Mesothelial cell of epicardium (in vitro differentiated cells): ENCODE measurements at places on chromosomes 4 and X.

DNA sequence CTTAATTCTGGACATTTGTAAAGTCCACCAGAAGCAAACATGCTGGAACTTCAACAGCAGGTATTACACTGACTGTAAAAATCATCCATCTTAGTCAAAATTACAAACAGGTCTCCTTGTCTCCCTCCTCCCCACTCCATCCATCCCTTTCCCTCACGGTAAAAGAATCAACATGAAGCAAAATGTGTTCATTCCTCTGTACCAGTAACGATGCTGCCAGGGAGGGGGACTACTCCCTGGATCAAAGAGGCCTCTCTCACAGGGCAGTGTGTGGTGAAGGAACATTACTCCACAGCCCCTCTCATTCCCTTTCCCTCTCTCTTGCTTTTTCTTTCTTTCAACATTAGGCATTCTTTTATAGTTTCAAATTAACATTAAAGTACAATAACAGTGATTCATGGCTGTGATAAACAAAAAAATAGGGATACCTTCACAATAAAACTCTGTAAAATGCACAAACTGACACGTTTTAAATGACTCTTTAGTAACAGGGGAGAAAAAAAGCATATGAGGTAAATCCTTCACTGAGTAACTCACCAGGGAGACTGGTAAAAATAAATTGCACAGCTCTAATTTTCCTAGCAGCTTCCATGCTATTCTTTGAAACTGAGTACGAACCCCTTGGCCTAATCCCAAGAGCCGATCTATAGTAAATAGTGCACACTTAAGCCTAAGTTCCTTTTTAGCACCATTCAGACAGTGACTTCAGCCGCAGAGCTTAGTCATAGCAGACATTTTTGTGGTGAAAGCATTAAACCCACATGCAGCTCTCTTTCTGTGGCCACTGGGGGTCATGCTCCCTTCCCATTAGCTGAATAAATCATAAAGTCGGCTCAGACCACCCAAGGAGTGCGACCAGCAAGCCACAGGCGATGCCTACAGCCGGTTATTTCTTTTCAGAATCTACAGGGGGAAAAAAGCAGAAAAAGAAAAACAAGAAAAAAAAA is 215.6 kb upstream of the GYPA start:
- peak; percentile 45 for DNase-seq

GRCh38 chr4:163110442-163110841 is 56.2 kb downstream of the NAF1 start:
- no peak for DNase-seq

DNA sequence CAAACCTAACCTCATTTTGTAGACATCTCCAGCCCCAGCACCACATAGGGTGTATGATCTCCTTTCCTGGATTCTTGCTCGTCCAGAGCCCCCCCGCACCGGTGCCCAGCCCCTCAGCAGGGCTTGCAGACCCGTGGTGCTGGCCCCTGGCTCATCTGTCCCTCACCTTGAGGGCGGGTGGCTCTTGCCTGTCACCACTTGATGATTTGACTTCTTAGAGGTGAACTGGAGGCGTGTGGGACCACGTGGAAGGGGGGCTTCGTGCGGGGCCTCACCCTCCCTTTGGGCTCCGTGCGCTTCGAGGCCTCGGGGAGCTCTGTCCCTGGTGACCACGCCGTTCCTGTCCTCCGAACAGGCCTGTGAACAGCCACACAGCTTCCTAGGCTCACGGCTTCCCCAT is 15.5 kb downstream of the UVSSA start:
- DNase-seq, result no peak

GRCh38 chr4:36313703-36314102 is 32.3 kb downstream of the DTHD1 start:
- no peak for DNase-seq

DNA sequence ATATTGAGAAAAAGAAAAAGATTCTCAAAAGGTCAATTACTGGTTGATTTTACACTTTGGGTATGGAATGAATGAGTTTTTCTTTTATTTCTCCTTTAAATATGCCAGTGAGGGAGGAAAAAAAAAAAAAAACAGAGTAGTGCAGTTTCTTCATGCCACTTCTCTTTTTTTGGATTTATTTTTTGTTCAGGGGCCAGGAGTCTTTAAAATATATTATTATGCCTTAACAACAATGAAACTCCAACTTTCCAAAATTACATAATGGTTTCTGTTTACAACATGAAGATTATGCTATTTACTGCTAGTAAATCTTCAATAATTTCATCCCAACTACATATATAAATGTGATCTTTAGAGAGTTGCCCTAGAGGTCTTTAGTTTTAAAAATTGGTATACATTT is 31.9 kb downstream of the DTHD1 start:
- no peak for DNase-seq

GRCh38 chr4:69830192-69830559 is 29.8 kb downstream of the SULT1E1 start:
- no peak for DNase-seq

DNA sequence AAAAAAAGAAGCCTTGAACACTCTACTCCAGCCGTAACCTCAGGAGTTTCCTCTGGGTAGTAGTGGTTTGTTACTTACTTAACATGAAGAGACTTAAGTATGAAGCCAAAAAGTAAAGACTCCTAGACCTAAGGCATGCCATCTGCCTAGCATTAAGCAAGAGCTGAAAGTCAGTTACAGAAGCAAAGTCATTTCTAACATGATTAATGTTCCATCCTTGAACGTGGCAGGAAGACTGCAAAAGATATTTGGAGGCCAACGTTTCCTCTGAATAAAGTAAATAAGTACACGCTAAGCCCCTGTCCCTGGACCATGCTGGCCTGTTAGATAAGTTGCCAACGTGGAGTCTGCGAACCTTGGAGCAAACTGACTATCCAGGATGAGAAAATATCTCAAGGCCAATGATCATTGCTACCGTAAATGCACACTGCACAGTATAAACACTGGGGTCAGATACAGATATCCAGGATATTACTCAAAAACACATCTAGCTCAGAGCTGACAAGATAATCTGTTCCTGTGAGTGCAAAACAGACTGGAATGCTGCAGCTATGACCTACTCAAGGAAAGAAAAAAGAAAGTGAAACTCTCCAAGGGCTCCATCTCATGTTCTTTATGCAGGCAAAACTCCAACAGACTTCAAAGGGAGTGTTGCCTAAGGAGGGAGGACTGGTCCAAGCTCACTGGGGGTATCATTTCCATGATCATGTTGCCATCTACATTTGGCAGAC is 255.8 kb downstream of the COL25A1 start:
- no peak for DNase-seq

GRCh38 chrX:10759141-10759799 is 138.9 kb upstream of the MID1 start:
- no peak for DNase-seq

DNA sequence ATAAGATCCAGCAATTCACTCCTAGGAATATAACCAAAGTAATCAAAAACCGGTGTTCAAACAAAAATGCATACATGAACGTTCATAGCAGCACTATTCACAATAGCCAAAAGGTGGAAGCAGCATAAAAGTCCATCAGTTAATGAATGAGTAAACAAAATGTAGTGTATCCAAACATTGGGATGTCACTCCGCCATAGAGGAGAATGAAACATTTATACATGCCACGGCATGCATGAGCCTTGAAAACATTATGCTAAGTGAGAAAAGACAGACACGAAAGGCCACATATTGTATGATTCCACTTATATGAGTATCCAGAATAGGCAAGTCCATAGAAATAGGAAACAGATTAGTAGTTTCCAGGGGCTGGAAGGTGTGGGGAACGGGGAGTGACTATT is 11.0 kb upstream of the PDLIM3 start:
- DNase-seq, result no peak

GRCh38 chr4:146520896-146521540 is 722 bp downstream of the SLC10A7 start:
- no peak for DNase-seq

DNA sequence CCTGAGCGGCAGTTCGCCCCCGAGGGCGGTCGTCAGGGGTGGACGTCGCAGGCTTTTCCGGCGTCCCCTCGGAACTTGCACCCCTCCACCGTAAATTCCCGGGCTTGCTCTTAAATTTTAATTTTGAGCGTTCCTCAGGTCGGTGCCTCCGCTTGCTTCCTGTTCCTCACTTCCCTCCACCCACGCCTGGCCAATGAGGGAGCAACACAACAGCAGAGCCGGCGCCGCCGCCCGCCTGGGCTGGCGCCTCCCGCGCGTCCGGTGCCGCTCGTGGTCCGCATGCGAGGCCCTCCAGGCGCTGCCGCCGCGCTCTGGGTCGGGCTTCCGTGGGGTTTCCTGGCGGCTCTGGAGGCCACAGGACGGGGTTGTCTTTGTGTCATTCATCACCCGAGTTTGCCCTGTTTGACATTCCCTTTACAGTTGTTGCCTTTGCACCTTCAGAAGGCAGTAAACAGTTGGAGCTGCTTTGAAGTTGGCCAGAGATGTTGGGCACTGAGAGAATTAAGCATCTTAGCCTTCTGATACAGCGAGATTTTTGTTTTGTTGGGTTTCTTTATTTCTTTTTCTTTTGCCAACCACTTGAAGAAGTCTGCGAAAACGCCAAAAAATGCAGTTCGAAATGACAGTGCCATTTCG is 692 bp downstream of the SPCS3 start:
- peak; percentile 81 for DNase-seq

DNA sequence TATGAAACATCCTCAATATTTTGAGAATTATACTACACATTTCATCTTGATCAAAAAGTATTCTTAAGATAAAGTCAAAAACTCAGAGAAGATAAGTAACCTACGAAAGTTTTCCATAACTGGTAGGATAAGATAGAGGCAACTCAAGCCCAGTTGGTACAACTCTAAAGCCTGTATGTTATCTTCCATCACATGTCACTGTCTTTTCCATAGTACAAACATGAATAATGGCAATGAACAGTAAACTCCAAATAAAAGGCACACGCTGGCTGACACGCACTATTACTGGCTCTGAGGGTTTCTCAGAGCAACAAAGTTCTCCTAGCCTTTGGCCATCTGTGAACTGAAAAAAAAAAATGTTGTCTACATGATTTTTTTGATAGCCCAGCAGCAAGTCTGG is 27.2 kb downstream of the LIN54 start:
- no peak for DNase-seq

GRCh38 chrX:53654376-53654775 is 32.1 kb downstream of the HUWE1 start:
- no peak for DNase-seq

GRCh38 chr4:28558895-28559294 is 1698.3 kb downstream of the STIM2 start:
- DNase-seq, result no peak

DNA sequence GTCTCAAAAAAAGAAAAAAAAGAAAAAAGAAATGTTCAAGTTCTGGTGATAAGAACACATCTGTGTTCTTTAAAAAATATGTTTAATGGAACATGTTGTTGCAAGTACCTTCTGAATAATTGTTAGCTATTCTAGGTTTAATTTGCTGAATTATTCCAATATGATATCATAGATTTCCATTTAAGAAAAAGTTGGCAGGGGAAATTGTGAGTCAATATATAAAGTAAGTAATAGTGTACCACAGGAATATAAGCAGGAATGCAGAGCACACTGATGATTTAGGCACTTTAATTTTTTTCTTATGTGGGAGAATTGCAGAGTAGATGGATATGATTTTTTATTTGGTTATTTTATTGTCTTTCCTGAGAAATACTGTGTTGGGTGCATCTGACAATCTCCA is 190.7 kb downstream of the RPA4 start:
- DNase-seq, result no peak

DNA sequence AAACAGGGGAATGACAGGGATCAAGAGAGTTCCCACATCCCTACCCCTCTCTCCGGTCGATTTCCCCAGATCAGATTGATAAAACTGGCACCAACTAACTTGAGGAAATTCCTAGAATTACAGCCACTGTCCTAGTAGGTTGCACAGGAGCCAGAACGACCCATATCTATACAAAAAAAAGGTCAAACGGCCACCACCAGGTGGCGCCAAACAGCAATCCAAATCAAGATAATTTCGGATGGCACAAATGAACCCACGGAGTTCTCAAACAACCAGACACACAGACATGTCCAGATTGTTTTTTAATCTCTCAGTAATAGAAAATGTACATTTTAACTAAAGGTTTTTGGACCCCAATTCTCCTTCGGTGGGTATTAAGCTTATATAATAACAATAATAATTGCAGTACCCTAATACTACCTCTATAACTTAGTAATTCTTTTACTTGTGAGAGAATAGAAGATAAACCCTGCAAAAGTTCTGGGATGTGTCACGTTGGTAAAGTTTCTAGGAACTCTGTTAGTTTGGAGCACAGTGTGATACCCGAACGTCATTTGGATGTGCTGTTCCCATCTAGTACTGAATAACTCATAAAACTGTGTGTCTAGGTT is 212.6 kb downstream of the SPOCK3 start:
- DNase-seq, result peak; percentile 38

GRCh38 chrX:154370300-154371016 is 4.0 kb downstream of the FLNA start:
- DNase-seq, result no peak
